ENCODE measurements at places on chromosomes 6 and 20. TPM values are rescaled to one million over a fixed set of nuclear protein-coding genes. Genes with fewer than 3 reads are reported as not detected.

The BNIP5 gene
- not detected for total RNA-seq

The SPAG4 gene
- total RNA-seq: 15.7 TPM

The TFAP2D gene
- not detected for total RNA-seq

The PTPRT gene
- not detected for total RNA-seq

The PSORS1C2 gene
- not detected for total RNA-seq

The TCF21 gene
- not detected for total RNA-seq

The GRM4 gene
- not detected for total RNA-seq

The PROKR2 gene
- not detected for total RNA-seq

The OR2H1 gene
- total RNA-seq: not detected

The STX11 gene
- 16.1 TPM for total RNA-seq

- H3K36me3 ChIP-seq: no peaks in the 10 kb centered on the region
- H3K4me1 ChIP-seq: peaks cover 2% of the 10 kb centered on the region
- peaks cover 19% of the 10 kb centered on the region for H3K27me3 ChIP-seq
- DNase-seq: no peak
Measured at GRCh38 chr6:151784441-151785214, 22.9 kb upstream of the ESR1 start.

DNA sequence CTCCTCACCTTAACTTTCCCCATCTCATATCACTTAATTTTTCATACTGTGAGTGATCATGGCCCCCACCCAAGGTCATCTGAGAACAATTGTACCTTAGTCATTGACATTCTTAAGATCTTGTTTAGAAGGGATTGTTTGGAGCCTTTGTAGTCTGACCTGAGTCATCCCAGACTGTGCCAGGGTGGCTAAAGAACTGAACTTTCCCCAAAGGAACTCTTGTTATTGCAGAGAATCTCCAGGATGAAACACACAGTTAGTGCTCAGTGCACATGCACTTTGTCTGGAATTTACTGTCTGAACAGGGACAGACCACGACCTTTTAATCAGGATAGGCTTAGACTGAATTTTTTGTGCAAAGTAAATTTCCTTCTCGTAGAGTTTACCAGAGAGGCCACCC is 112.6 kb upstream of the CCN2 start:
- no peaks in the 10 kb centered on the region for H3K4me1 ChIP-seq
- peaks cover 14% of the 10 kb centered on the region for H3K27me3 ChIP-seq
- DNase-seq: no peak

- H3K36me3 ChIP-seq: no peaks in the 10 kb centered on the region
- no peak overlapping the region for H3K27ac ChIP-seq
- H3K4me1 ChIP-seq: no peaks in the 10 kb centered on the region
- DNase-seq: no peak
- H3K4me3 ChIP-seq: no peak overlapping the region
Measured at GRCh38 chr6:8551386-8551785, 116.0 kb upstream of the SLC35B3 start.

DNA sequence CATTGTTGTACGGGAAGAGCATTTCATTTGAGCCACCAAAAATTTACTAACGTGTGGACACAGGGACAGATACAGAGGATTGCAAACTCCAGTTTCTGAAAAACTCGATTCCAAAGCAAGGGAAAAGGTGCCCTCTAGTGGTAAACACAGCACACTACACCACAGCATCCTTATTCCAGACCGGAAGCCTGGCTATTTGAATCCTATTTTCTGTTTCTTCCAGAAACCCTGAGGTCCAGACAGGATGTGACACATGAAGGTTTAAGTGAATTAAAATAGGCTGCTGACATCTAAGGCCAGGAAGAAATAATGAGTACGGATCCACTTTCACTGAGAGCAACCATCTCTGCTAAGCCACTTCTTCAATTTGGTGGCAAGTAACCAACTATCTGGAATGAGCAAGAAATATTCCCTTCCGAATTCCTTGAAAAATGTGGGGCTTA is 31.8 kb upstream of the GMPR start:
- no peak overlapping the region for H3K4me3 ChIP-seq
- H3K27me3 ChIP-seq: peaks cover 44% of the 10 kb centered on the region
- peaks cover 4% of the 10 kb centered on the region for H3K4me1 ChIP-seq
- H3K36me3 ChIP-seq: no peaks in the 10 kb centered on the region
- H3K27ac ChIP-seq: no peak overlapping the region

DNA sequence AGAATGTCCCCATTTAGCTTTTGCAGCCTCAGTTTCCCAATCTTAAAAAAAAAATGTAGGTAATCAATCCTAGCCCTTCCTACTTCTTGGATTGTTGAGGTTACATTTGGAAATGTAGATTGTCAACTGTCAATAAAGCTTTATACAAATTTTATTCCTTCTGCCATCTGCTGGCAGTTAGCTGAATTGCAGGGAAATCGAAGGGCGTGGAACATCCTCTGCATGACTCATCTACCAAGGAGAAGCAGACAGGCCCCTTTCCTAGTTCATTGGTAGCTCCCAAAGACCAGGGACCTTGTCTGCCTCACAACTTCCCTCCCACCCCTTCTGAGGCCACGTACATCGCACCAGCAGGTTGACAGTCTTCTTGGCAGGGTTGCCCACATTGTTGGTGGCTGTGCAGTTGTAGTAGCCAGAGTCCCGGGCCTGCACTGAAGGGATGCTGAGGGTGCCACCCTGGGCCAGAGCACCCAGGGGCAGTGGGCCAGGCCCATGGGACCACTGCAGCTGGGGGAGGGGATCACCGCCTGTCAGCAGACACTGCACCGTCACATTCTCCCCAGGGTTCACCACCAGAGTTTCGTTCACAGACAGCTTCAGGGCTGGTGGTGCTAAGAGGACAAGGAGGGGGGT is 43.6 kb downstream of the MDGA1 start:
- H3K36me3 ChIP-seq: peaks cover 2% of the 10 kb centered on the region
- H3K27ac ChIP-seq: no peak overlapping the region
- no peaks in the 10 kb centered on the region for H3K4me1 ChIP-seq
- H3K27me3 ChIP-seq: peaks cover 4% of the 10 kb centered on the region

DNA sequence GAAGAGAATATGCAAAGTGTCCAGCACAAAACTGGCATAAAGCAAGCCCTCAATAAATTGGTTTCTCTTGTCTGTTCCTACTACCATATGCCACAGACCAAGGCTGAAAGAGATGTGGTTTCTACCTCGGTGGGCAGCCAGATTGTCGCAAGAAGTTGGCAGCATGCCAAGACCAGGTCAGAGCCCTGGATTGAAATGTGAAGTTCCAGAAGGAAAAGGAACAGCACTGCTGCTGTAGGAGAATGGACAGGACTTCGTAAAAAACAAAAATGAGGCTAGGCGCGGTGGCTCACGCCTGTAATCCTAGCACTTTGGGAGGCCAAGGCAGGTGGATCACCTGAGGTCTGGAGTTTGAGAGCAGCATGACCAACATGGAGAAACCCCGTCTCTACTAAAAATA is 22.1 kb downstream of the MRPL14 start:
- peaks cover 31% of the 10 kb centered on the region for H3K4me1 ChIP-seq
- H3K36me3 ChIP-seq: peaks cover 7% of the 10 kb centered on the region
- no peak for DNase-seq
- H3K27me3 ChIP-seq: no peaks in the 10 kb centered on the region

- no peak overlapping the region for H3K27ac ChIP-seq
- no peaks in the 10 kb centered on the region for H3K36me3 ChIP-seq
- H3K4me1 ChIP-seq: no peaks in the 10 kb centered on the region
- no peaks in the 10 kb centered on the region for H3K27me3 ChIP-seq
Measured at GRCh38 chr6:97697456-97697855, 414.4 kb upstream of the MMS22L start.

DNA sequence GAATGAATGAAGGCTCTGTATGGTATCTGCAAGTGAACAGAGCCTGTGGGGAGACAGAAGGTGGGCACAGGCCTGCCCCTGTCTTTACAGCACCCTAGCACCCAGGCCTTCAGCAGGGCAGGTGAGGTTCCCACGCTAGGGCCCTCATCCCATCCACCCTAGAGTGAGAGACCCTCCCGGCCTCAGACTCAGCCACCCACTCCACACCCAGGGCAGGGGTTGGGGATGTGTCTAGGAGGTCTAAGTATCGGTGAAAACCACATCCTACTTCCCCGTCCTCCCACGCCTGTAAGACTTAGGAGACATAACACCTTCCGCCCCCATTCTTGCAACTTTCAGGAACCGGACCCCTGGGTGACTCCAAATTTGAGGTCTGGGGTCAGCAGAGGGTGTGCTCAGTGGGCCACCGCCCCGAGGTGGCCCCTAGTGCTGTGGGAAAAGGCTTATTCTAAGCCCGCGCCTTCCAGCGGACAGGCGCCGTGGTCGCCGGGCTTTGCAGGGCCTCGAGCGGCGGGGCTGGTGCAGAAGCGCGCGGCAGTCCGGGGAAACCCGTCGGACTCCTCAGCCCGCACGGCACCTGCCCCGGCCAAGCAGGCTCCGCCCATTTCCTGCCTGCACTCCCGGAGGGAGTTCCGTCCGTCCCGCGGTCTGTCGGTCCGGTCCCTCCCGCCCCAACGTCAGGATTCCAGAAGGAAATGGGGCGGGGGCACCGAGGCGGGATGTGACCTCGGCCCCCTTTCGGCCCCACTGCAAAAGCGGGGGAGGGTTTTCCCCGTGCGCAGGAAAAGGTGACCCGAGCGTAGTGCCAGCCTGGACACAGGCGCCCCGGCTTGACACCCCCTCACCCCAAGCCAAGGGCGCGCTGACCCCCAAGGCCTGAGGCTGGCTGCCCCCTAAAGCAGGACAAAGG is 868 bp downstream of the SAMD10 start:
- H3K4me1 ChIP-seq: peaks cover 51% of the 10 kb centered on the region
- no peak for DNase-seq
- peak overlapping the region; percentile 96 for H3K4me3 ChIP-seq
- peak overlapping the region; percentile 84 for H3K27ac ChIP-seq
- peaks cover 9% of the 10 kb centered on the region for H3K36me3 ChIP-seq

GRCh38 chr6:136983687-136984086 is 61.1 kb downstream of the IL20RA start:
- peaks cover 44% of the 10 kb centered on the region for H3K27me3 ChIP-seq
- DNase-seq: no peak
- no peak overlapping the region for H3K27ac ChIP-seq
- peaks cover 4% of the 10 kb centered on the region for H3K36me3 ChIP-seq
- peaks cover 3% of the 10 kb centered on the region for H3K4me1 ChIP-seq

GRCh38 chr6:71139249-71139648 is 149.4 kb upstream of the OGFRL1 start:
- H3K4me3 ChIP-seq: no peak overlapping the region
- H3K27me3 ChIP-seq: peaks cover 28% of the 10 kb centered on the region
- no peaks in the 10 kb centered on the region for H3K36me3 ChIP-seq
- no peak overlapping the region for H3K27ac ChIP-seq
- no peak for DNase-seq

- no peak for DNase-seq
- H3K4me1 ChIP-seq: no peaks in the 10 kb centered on the region
- H3K4me3 ChIP-seq: no peak overlapping the region
Measured at GRCh38 chr6:121216928-121217327, 117.4 kb downstream of the TBC1D32 start.

- no peak for DNase-seq
- no peak overlapping the region for H3K4me3 ChIP-seq
- H3K27me3 ChIP-seq: no peaks in the 10 kb centered on the region
- H3K36me3 ChIP-seq: peaks cover 14% of the 10 kb centered on the region
- H3K4me1 ChIP-seq: peaks cover 28% of the 10 kb centered on the region
Measured at GRCh38 chr6:57102976-57103375, 13.0 kb downstream of the ZNF451 start.

- H3K4me1 ChIP-seq: peaks cover 2% of the 10 kb centered on the region
- H3K27ac ChIP-seq: peak overlapping the region; percentile 47
- H3K27me3 ChIP-seq: no peaks in the 10 kb centered on the region
- no peak overlapping the region for H3K4me3 ChIP-seq
- no peak for DNase-seq
- H3K36me3 ChIP-seq: peaks cover 2% of the 10 kb centered on the region
Measured at GRCh38 chr20:50837532-50838321, 42.9 kb downstream of the BCAS4 start.

DNA sequence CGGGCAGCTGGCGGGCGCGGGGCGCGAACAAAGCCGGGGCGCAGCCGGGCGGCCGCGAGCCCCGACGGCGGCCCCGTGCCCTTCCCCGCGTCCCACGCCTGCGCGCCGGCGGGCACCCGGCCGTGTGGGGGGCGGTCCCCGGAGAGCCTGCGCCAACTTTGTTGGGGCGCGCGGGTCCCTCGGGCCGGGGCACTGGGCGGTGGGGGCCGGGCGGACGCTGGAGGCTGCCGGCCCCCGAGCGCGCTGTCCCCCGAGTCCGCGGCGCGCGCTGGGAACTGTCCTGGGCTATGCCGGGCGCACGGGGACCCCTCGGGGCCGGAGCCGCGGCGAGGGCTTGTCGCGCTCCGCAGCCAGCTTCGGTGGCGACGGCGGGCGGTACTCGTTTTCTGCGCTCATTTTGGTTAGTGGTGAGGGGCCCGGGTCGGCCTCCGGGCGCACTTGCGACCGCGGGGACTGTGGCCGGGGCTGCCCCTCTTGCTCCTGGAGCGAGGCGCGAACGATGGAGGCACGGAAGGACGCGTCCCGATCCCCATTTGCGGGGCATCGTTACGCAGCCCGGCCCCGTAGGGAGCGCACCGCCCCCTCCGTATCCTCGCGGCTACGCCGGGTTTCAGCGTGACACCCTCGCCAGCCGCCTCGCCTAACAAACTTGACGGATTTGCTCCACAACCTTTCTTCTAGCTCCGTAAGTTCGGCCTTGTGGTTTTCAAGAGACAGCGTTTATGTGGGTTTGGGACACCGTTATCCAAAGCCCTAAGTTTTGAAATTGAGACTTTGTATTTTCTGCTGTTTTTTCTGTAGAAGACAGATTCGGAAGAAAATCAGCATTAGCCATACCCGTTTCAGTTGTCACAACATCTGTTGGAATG is 622 bp downstream of the SS18L1 start:
- no peaks in the 10 kb centered on the region for H3K27me3 ChIP-seq
- peak overlapping the region; percentile 85 for H3K4me3 ChIP-seq
- peaks cover 30% of the 10 kb centered on the region for H3K4me1 ChIP-seq
- DNase-seq: peak; percentile 30
- H3K27ac ChIP-seq: peak overlapping the region; percentile 39

DNA sequence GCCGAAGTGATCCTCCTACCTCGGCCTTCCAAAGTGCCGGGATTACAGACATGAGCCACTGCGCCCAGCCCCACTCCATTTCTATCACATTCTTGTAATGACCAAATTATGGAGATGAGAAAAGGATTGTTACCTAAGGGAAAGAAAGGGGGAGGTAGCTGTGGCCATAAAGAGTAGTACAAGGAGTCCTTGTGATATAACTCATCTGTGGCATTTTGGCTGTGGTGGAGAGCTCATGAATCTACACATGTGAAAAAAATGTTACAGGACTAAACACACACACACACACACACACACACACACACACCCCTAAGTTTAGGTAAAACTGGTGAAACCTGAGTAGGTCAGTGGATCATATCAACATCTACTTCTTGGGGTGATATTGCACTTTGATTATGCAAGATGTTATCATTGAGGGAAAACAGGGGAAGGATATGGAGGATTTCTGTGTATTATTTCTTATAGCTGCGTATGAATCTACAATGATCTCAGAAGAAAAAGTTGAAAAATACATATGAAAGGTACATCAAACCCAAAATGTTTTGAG is 251.5 kb downstream of the TSHZ2 start:
- no peaks in the 10 kb centered on the region for H3K4me1 ChIP-seq
- H3K27me3 ChIP-seq: peaks cover 7% of the 10 kb centered on the region
- DNase-seq: no peak
- no peak overlapping the region for H3K27ac ChIP-seq

- H3K4me3 ChIP-seq: no peak overlapping the region
- H3K4me1 ChIP-seq: peaks cover 11% of the 10 kb centered on the region
- H3K27ac ChIP-seq: peak overlapping the region; percentile 84
- no peaks in the 10 kb centered on the region for H3K27me3 ChIP-seq
- peaks cover 4% of the 10 kb centered on the region for H3K36me3 ChIP-seq
- DNase-seq: no peak
Measured at GRCh38 chr6:31686483-31686882, 5.6 kb upstream of the LY6G5C start.
